ENCODE measurements at places on chromosomes 5 and 9.
A peak's percentile ranks its signal among the peaks of the same experiment; 100 is the strongest.

DNA sequence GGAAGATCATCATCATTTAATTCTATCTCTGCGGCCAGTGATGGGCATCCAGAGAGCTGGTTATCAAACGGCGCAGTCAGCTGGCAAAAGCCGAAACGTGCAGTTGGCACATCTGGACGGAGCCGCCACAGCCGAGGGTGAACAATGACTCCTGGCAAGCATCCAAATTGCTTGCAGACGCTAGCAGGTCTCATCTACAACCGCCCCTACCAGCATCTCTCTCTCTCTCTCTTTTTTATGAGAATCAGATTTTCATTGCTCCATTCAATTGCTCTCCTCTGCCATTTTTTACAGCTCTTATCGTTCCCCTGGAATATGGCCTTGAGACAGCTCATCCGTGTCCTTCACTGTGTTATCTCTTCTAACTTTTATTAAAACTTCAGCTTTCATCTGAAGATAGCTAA, 165.2 kb downstream of the MAPKAP1 start:
- DNase-seq = no peak

DNA sequence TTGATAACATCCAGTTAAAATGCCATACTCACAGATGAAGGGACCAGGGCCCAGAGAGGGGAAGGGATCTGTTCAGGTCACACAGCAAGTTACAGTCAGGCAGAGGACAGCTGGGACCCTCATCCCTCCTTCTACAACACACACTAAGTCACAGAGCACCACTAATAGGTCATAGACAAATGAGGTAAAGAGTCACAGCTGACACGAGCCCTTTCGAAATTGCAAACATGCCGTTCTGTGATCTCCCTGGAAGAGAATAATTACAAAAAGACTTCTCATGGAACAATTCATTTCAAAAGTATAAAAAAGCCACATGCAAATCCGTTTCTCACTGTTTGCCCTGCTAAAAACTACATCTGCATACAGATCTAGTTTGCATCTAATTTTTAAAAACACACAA, 15.5 kb downstream of the IGFBPL1 start:
- DNase-seq = no peak

DNA sequence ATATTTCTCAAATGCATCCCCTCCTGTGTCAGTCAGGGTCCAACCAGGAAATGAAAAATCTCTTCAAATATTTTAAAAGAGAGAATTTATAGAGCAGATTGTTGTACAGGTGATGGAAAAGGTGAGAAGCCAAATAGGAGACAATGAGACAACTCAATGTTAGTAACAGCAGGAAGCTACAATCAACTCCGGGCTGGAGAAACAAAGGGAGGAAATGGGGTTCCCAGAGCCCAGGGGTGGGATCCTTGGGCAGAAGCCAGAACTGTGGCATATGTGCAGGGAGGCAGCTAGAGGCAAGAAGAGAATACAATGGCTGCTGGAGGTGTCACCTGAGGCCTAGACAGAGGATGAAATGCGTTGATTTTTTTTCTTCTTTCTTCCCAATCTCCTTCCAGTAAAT, 361.8 kb upstream of the ACTBL2 start:
- no peak for DNase-seq

DNA sequence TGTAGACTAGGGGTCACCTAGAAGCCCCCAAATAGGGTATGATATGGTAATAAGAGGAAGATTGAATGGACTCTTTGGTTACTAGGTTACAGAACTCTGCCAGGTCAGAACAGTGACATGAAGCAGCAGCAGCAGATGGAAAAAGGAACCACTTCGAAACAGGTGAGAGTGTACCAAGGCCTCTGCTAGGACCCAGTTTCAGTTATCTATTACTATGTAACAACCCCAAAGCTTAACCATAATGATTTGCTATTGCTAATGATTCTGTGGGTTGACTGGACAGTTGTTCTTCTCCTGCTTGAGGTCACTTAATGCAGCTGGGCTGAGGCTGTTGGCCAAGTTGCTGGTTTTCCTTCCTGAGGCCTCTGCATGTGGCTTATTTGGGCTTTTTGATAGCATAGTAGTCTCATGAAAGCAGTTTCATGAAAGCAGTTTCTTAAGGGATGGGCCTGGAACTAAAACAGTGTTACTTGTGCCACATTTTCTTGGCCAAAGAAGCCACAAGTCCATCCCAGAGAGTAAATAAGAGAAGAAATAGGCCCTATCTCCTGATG, 17.6 kb downstream of the C9orf43 start:
- no peak for DNase-seq

- no peak for DNase-seq
These were observed 58.3 kb downstream of the JAK2 start for GRCh38 chr9:5043381-5043780.

GRCh38 chr5:119828541-119828940, 199.2 kb downstream of the FAM170A start:
- no peak for DNase-seq

DNA sequence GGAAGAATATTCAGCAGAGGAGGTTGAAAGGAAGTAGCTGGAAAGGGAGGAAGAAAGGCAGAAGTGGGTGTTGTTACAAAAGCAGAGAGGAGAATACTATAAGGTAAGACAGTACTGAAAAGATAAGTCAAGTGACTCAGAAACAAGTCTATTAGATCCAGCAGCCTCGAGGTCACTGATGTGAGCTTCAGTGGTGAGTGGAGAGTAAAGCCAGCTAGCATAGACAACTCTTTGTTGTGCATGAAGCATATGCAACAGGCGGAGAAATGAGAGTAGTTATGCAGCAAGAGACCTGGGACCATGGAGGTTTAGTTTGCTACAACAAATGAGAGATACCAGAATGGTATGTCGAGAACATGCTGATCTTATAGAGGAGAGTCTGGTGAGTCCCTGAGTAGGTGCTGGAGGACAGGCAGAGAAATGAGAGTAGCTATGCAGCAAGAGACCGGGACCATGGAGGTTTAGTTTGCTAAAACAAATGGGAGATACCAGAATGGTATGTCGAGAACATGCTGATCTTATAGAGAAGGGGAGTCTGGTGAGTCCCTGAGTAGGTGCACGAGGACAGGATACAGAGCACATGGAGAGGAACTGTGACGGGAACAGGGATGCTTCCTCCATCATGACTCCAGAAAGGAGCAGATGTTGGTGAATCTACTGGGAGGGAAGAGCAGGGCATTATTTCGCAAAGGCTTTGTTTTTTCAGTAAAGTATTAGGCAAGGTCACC, 36.0 kb downstream of the EQTN start:
- DNase-seq = no peak

DNA sequence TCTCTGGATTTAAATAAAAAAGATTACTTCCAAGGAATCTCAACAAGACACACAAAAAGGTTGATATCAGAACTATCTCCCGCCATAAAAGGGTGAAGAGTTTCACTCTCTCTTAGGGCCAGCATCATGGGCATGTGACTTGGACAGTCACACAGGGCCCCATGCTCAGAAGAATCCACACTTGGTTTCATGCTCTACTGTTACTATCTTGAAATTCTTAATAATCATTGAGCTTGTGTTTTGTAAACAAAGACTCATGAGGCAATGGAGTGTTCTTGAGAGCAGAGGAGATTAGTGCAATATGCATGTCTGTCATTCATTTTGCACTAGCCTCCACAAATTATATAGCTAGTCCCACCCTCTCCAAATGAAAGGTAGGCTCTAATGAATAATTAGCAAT, 58.4 kb downstream of the HMHB1 start:
- DNase-seq = no peak

DNA sequence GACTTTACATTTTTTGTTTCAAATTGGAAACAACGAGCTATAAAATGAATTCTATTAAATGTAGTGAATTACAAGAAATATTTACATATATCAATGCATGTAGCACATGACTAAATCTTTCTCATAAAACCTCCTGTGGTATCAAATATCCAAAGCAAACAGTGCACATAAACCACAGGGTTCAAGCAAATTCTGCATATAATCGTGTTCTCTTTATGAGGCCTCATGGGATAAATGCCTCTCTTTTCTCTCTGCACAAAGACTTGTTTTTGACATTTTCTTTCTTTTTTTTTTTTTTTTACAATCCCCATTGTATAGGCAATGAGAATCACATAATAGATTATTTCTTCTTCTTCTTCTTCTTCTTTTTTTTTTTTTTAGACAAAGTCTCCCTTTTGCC, 1117.2 kb upstream of the DMAC1 start:
- DNase-seq = no peak

DNA sequence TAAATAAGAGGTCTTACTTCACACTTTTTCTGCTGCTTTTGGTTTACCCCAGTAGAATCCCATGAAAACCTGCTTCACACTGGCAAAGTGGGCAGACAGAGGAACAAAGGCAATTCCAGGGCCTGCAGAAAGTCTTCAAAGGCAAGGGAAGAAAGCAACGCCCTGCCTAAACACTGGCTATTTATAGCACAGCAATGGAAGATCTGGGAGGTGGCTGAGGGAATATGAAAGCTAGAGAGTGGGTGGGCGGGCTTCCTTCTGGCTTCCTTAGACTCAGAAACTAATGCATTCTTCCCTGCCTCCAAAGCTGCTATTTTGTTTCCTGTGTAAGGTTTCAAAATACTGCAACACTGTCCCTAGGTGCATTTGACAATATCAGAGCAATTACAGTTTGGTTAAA, 46.8 kb downstream of the ELAVL2 start:
- no peak for DNase-seq

DNA sequence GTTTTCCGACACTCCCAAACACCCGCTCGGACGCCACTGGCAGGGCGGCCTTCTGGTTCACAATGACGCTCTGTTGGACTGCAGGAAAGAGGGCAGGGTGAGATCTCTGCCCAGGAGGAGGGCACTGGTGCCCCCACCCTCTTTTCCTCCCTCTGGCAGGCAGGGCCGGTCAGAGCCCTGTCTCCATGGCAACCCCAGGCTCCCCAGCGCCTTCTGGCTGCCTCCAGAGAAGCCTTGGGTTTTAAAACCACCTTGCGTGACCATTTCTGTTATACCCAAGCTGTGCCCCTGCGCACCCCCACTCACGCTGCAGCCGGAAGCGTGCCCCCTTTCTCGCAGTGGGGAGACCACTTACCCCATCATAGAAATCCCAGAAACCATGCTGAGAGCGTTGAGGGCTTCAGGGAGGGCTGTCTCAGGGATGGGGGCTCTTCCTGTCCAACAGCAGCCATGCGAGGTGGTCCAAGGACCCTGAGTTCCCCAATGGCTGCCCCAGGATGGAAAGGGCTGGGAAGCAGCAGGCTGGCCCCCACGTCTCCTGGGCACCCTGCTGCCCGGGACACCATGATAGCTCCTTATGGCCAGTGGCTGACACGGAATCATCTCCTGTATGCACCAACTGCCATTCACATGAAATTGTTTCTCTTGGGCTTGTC, 7.3 kb downstream of the C9orf50 start:
- no peak for DNase-seq

DNA sequence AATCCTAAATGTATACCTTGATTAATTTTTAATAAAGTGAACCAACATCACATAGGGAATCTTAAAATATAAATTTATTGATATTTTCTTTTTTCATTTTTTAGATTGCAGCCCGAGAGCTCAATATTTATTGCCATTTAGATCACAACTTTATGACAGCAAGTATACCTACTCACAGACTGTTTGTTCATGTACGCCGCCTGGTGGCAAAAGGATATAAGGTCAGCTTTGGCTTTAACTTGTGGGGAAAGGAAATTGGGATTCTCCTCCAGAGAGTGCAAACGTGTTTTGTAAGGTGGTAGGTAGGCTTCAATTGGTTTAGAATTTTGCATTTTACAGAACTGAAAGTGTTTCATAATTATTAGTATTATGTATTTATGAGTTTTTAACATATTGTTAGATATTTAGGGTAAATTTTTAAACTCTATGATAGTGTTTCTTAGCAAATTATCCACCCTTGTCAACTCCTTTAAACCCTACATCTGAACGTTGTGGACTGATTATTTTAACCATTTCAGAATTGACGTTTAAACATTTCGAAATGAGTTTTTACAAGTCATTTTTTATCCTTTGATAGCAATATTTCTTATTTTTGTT, 17.5 kb upstream of the DHFR start:
- DNase-seq = peak; percentile 64

- no peak for DNase-seq
These were observed 597.8 kb upstream of the CLINT1 start for GRCh38 chr5:158456756-158457155.

GRCh38 chr9:130188860-130189481, 16.8 kb downstream of the NCS1 start:
- no peak for DNase-seq

DNA sequence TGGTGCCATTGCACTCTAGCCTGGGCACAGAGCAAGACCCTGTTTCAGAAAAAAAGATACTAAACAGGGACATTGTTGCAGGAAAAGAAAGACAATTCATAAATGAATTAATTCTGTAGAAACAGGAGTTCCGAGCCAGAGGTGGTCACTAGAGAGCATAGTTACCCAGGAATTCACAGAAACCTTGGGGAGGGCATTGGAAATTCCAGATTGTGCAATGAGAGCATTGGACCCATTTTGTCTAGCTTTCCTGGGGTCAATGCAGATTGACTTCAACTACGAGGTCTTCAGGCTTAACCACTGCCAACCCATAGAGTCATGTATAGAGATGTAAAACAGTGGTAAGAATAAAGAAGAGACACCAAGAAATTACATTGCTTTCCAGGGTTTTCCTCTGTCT, 63.1 kb downstream of the ABHD17B start:
- DNase-seq = no peak

GRCh38 chr9:87810679-87811178, 71.9 kb upstream of the SPATA31E1 start:
- no peak for DNase-seq

DNA sequence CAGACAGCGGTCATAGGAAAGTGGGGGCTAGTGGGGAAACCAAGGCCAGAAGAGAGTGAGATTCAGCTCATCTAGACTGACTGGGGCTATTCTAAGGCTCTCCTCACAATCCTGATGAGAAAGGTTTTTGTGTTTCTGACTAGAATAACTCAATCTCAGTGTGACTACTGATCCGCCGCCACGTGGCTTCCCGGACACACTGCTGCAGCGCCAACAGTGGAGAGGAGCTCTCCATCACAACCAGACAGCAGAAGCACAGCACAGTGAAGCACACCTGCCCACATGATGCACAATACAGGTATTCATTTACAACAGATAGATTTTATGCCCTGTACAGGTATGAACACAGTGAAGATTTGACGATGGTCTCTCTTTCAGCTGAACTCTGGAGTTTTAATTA, 25.4 kb downstream of the NREP start:
- no peak for DNase-seq
